ENCODE measurements at places on chromosomes 11 and 22.
A peak's percentile ranks its signal among the peaks of the same experiment; 100 is the strongest.

DNA sequence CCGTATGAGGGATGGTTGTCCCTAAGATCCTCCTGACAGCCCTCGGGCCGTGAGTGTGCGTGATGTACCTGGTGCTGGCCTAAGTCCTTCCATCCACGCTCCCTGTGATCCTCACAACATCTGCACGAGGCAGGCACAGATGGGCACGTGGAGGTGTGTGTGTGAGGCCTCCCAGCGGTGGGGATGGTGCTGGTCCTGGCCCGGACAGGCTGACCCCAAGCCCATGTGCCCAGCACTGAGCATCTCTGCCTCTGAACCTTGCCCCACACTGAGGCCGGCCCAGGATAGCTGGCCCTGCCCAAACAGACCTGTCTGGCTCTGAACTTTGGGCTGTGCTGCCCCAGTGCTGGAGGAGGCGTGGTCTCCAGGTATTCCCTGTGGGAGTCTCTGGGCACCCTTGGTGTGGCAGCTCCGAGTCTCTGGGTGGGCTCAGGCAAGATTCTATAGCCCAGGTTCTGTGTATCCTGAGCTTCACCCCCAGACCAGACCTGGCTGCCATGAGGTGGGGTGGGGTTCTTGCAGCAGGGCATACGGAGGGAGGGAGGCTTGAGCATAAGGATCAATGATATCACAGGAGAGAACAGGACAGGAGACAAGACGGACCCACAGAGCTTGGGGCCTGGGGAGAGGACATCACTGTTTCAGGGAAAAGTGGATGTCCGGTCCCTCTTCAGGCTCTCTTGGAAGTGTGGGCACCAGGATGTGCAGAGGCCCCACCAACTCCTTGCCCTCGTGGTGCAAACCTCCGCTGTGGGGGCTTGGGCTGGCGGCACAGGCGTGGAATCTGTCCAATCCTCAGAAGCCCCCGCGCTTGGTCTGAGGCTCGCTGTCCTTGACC lies 881.8 kb downstream of the BRD1 start:
- no peak for DNase-seq

- no peak for DNase-seq
Observed at GRCh38 chr22:22155146-22155545, 89.4 kb upstream of the VPREB1 start.

GRCh38 chr11:46308631-46309419 lies 31.4 kb downstream of the CREB3L1 start:
- DNase-seq: peak; percentile 84

- DNase-seq: no peak
Observed at GRCh38 chr11:92839450-92839849, 130.0 kb upstream of the MTNR1B start.

DNA sequence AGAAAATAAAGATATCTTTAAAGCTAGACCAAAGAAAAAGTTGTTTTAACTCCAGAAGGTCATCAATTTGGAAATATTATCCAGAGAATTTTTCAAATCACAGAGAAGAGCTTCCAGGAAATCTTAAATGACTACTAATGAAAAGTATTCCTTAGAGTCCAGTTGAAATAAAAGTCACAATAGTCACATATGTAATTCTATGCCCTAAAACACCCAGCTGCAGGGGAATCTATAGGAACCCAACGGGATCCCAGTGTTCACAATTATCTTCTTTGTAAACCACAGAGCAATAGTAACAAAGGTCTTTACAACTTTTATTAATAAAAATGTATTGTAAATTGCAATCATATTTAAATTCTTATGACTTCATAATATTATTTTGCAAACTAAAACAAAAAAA lies 27.1 kb downstream of the MPPED2 start:
- DNase-seq: no peak

DNA sequence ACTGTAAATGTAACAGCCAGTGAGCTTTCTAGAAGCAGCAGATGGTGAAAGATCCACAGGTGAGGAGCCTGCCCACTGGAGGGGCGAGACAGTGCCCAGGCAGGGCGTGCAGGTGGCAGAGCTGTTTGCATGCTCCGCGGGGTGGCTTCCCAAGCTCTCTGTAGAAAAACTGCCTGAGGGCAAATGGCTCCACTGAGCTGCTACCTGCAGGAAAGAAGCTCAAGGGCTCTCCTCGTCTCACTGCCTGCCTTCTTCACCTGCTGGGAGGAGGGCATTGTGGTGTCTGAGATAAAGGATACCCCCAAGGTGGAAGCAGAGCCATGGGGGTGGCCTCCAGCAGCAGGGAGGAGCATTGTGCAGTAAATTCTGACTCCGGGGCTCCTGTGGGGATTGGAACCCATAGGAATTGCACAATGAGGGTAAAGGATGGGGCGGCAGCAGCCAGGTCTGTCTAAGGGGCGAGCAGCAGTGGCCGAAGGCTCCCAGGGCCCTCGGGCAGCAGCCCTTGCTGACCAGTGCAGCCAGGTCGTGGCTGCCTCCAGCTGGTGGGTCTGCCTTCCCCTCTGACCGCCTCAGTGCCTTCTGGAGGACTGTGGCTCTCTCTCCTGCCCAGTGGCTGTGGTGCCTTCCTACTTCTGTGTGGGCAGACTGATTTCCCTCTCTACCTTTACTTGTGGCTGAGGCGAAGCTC lies 28.0 kb upstream of the CABP7 start:
- DNase-seq: no peak

DNA sequence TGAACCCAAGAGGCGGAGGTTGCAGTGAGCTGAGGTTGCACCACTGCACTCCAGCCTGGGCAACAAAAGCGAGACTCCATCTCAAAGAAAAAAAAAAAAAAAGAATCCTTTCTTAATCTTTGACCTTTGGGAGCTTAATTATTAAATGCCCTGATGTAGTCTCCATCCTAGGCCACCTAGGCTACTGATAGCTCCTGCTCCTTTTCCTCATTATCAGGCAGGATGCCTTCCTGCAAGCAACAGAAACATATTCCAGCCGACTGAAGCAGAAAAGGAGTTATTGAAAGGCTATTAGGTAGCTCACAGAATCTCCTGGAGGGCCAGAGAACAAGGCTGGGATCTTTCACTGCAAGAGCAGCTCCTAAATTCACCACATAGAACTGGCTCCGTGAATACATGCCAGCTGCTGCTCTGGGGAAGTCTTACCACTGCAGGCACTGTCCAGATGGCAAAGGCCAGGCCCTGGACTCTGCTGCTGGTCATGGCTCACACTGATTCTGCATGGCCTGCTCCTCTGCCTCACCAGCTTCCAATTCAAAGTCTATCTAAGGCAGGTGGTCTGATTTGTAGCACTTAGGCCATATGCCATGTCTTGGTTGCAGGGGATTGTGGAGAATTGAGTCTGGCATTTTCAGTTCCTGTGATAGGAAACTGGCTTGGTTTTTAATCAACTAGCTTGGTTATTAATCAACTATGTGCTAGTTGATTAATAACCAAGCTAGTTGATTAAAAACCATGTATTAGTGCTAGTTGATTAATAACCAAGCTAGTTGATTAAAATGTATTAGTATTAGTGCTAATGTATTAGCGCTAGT lies 26.0 kb upstream of the POLD3 start:
- DNase-seq: no peak

DNA sequence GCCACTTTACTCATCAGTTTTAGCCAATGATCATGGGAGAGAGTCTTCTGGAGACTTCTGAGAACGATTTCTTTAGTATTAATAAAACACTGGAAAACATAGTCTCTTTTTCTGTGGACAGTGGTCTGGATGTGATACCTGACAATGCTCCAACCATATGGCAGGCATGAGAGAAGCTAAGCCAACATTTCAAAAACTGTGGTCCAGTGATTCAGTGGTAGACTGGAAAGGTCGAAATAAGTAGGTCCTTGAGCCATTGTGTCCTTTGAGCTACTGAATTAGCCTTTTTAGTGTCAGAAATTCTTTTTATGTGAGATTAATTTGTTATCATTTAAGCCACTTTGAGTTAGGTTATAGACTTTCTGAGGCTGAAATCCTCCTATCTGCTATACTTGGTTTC lies 197.7 kb upstream of the CTSC start:
- DNase-seq: no peak

DNA sequence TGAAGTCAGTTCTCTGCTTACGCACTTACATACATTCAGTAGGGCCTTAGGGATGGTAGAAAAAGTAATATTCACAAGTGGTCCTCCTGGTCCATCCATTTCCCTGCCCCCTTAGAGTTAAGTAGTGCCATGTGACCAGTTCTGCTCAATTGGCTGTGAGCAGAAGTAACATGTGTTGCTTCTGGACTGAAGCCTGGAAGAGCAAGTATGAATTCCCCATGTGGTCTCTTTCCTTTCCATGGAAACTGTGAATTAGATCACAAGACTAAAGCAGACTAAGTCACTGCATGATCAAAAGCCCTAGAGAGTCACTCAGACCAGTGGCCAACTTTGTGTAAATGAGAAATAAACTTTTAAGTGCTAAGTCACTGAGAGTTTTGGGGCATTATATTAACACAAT lies 341.7 kb upstream of the CADM1 start:
- DNase-seq: no peak

GRCh38 chr11:113262594-113262993 lies 51.8 kb upstream of the TTC12 start:
- DNase-seq: no peak

DNA sequence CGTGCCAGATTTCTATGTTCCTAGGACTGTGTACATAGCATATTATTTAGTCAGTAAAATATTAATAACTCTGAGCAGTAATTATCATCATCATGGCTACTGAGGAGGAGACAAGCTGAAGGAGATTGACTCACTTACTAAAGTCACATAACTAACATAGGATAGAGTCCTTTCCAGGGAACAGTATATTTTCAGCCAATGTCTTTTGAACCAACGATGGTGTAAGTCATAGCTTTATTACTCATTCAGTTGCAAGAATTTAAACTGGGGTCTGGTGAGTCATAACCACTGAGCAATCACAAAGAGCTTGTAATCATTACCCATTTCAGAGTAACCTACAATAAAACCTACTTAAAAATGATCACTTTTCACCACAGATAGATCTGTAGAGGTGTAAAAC lies 1564.8 kb upstream of the TENM4 start:
- no peak for DNase-seq

DNA sequence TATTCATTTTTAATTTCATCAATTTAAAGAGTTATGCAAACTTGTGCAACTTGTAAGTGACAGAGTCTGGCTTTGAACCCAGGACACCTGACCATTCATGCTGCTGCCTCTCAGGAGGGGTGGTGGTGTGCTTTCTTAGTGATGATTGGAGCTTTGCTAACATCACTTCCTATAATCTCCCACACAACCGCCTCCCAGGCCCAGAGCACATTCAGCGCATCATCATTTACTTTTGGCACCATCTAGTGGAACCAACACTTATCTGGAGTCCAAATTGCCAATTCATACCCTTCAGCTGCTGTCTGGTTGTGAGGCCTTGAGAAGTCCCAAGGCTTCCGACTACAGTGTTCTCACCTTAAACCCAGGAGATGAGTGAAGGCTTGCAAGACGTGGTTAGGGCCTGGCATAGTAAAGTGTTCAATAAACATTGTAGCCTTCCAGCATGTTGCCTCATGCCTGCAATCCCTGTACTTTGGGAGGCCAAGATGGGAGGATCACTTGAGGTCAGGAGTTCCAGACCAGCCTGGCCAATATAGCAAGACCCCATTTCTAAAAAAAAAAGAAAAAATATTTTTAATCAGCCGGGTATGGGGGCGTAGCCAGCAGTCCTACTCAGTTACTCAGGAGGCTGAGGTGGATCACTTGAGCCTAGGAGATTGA lies 1.1 kb upstream of the TTLL1 start:
- peak; percentile 66 for DNase-seq

GRCh38 chr11:105609341-105609781 lies 512 bp upstream of the GRIA4 start:
- DNase-seq: no peak

GRCh38 chr22:24992946-24993345 lies 40.4 kb downstream of the KIAA1671 start:
- DNase-seq: no peak

DNA sequence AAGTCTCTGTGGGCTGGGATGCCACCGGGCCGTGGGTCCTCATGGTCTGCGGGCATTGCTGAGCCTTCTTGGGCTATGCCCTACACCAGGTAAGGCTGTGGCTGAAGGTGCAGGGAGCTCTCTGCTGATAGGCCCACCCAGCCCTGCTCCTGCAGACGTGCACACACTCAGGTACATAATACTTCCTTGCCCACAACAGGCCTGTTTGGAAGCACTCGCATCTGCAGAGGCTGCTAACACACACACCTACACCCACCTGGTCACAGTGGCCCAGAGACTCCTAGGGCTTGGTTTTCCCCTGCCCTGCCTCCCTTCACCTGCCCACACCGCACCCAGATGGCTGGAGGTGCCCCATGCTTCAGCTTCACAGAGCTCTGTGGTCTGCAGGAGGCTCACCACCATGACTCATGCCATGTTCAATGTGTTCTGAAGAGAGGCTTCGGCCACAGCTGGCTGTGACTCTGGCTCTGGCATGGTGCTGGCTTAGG lies 72.8 kb upstream of the KCNQ1OT1 start:
- no peak for DNase-seq

- DNase-seq: peak; percentile 89
Observed at GRCh38 chr11:27201454-27202302, 161.1 kb downstream of the BBOX1 start.

- DNase-seq: no peak
Observed at GRCh38 chr11:68893282-68893681, 10.3 kb downstream of the MRPL21 start.

GRCh38 chr22:46797355-46797754 lies 34.9 kb downstream of the TBC1D22A start:
- DNase-seq: no peak

- DNase-seq: peak; percentile 24
Observed at GRCh38 chr11:121418625-121419114, 33.4 kb upstream of the SORL1 start.

- no peak for DNase-seq
Observed at GRCh38 chr11:77547863-77548551, 41.7 kb upstream of the AQP11 start.

DNA sequence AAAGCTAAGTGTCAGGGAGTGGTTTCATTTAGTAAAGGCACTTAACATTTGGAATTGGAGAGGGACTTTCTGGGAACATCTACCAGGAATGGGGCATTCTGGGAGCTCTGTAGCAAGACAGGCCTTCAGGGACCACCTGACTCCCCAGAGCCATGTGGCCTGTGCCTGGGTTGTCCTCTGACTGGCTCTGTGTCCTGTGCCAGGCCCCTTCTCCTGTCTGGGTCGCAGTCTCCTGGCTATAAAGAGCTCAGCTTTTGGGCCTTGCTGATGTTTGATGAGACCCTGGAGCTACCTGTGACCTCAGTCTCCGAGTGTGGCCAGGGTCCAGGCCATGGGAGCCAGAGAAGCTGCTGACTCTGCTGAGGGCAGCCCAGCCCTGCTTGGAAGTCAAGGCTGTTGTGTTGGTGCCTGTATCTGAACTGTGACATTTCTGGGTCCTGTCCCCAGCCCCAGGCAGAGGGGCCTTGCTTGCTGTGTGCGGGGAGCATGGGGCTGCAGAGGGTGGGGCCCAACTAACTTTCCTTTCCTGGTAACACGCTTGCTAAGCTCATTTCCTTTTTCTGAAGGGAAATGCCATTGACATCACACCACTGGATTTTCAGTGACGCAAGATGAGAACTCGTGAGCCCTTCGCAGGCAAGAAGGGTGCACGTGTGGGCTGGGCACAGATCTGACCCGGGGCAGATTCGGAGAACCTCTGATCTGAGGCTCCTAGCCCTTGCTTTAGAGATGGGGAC lies 41.3 kb downstream of the LRRC32 start:
- DNase-seq: peak; percentile 65

- no peak for DNase-seq
Observed at GRCh38 chr11:83292709-83293456, 6.7 kb upstream of the CCDC90B start.

- no peak for DNase-seq
Observed at GRCh38 chr11:14322510-14322909, 36.5 kb downstream of the RRAS2 start.
